Pulmonary artery endothelial cell (primary cell): ENCODE measurements at places on chromosomes 3 and 15.

DNA sequence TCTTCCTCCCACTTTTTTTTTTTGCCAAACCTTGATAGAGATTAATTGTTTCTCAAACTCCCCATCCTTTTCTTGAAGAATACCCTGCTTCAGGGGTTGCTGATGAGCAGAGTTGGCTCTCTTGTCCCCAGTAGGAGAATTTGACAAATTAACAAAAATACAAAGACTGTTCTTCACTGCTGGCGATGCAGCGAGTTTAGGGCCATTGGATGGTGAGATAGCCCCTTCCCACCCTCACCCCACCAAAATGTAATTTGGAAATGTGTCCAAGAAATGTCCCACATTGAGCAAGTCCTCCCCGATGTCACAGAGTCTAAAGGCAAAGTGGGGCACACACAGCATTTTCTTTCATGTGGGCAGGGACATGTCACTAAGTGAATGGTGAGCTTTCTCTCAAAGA lies 136.0 kb upstream of the RARB start:
- no peak for DNase-seq

DNA sequence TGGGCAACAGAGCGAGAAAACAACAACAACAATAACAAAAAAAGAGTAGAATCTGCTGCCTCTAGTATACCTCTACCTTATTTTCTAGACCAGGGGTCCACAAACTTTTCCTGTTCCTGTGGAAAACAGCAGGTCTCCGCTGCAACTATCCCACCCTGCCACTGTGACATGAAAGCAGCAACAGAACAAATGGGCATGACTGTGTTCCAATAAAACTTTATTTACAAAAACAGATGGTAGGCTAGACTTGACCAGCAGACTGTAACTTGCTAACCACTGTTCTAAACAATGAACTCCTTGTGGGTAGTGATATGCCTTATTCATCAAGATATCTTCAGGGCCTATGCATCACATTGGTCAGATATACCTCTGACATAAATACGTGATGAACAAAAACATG lies 25.3 kb downstream of the POLQ start:
- DNase-seq, result no peak

GRCh38 chr3:161035711-161036110 lies 69.4 kb downstream of the B3GALNT1 start:
- DNase-seq, result peak; percentile 20

DNA sequence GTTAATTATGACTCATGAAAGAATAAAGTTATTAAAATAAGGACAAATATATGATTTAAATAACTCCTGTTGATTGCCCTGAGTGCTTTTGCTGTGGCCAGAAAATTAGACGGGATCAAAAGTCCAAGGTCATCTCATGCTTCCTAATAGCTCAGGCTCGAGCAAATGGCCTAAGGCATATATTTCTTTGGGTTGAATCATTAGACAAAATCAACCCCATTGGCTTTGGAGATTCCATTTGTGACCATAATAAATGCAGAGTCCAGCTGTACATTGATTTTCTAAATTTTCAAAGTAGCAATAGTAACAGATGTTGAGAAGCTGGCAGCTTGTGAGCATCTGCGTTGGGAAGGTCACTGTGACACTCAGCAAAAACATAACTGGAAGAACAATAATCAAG lies 464.5 kb upstream of the TGFBR2 start:
- DNase-seq, result no peak

GRCh38 chr15:101119181-101119580 lies 132.7 kb downstream of the CHSY1 start:
- DNase-seq, result no peak

GRCh38 chr3:111577798-111578685 lies 17.1 kb downstream of the ZBED2 start:
- peak; percentile 7 for DNase-seq

GRCh38 chr3:75192146-75192616 lies 471.9 kb upstream of the FRG2C start:
- no peak for DNase-seq

- no peak for DNase-seq
Measured at GRCh38 chr15:79025201-79025600, 65.4 kb downstream of the RASGRF1 start.

DNA sequence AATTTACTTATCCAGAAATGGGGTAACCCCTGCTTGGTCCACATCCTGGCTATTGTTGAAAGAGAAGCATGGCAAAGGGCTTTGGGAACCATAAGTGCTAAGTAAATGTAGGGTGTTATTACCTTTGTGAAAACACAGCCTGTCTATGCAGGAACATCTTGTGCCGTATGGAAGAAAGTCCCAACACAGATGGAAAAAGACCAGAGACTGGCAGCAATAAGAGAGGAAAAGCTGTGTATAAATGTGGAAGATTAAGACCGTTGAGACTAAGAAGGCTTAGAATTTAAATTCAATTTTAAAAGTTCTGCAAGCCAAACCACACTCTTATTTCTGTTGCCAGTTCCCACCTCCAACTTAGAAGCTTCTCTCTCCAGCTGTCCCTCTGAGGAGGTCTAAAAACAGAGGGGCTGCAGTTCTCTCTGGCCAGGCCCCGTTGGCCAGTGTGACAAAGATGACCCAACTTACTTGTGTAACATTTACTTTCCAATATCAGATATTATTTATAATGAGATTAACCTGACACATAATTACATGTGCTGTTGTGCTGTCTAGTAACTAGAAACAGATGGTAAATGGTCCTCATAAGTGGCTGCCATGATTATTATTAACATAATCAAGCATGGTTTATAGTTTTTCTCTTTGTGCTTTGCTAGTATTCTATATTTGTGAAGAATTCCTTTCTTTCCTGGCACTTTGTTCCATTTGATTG lies 7.0 kb downstream of the MINDY4B start:
- DNase-seq, result no peak

- DNase-seq, result no peak
Measured at GRCh38 chr3:45555666-45556065, 38.9 kb upstream of the LIMD1 start.

DNA sequence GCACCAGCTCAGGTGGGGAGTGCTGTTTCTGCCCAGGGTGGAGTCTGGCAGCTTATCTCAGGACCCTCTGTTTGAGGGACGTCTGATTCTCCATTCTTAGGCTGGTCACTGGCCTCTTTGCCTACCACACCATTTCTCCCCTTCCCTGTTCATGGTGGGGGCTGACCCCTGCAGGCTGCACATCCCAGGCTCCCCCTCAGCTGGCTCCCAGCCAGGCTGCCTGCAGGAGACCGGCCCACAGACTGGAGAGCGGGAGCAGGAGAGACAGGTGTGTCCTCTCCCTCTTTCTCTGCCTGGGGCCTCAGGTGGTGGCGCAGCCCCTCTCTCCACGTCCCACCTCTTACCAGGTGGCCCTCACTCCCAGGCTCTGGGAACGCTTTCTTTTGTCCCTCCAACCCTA lies 60.8 kb downstream of the RAB11A start:
- no peak for DNase-seq

DNA sequence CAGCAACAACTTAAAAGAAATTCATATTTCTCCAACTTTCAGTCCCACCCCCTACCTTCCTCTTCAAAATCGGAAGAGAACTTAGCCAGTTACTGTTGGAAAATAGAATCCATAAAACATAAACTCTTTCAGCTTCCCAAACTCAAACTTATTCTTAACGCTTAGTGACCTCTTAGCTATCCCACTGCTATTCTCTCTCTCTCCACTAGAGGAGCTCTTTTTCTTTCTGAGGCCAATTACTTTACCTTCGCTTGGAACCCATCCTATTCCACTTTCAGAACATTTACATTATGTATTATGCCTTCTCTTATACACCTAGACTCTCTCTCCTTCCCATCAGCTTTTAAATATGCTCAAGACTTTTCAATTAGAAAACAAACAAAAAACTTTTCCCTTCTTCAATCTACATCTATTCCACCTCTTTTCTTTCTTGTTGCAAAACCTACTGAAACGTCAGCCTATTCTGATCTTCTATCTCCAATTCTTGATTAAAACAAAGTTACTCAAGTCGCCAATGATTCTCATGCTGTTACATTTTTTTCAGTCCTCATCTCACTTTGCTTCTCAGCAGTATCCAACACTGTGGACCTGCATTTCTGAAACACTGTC lies 13.4 kb upstream of the GHSR start:
- DNase-seq, result no peak

DNA sequence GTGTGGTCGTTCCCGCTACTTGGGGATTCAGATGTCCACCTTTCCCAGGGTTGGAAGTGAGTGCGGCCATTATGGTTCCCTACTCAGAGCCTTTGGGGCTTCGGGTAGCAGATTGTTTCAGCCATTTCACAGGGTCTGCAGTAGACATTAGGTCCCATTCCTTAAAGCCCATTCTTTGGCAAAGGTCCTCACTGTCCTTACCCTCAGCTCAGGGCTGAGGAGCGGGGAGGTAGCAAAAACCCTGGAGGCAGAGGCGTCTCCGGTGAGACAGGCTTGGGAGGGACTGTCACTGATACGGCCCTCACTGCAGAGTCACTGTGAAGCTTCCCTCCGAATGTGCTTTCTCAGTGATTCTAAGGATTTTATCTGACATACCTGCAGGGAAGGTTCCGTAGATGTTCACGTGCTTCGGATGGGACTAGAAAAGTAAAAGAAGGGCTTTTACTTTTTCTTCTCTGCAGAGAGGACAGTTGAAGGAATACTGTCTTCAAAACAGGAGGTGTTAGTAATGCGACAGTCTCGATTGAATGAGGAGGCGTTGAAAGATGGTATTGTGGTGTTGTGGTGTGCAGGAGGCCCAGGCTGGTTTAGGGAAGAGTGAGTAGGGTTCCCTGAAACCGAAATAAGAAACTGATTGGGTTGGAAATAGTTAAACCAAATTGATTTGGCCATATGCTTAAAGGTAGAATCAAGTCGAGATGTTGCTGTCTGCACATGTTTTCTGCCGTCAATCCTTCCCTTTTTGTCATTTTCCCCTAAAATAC lies 630 bp downstream of the ATP6V1A start:
- no peak for DNase-seq

- no peak for DNase-seq
Measured at GRCh38 chr15:85880501-85881190, 85.9 kb upstream of the KLHL25 start.

GRCh38 chr15:65089206-65089824 lies 12.8 kb downstream of the KBTBD13 start:
- DNase-seq, result no peak

- DNase-seq, result no peak
Measured at GRCh38 chr15:79562403-79562815, 130.3 kb downstream of the MINAR1 start.

DNA sequence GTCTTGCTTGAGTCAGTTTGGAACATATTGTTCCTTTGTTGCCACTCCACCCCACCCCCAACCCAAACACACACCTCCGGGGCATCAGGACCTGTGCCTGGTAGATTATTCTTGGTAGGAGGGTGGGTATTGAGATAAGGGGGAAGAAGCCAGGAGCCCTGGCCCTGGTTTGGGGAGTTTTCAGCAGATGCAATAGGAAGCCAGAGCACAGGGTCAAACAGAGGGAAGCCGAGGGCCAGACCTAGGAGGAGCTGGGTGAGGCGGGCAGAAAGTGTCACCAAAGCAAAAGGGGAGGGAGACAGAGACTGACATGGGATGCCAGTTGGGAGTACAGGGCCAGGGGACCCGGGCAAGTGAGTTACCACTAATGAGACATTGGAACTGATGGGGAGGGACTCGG lies 163.1 kb downstream of the RPLP1 start:
- DNase-seq, result no peak

DNA sequence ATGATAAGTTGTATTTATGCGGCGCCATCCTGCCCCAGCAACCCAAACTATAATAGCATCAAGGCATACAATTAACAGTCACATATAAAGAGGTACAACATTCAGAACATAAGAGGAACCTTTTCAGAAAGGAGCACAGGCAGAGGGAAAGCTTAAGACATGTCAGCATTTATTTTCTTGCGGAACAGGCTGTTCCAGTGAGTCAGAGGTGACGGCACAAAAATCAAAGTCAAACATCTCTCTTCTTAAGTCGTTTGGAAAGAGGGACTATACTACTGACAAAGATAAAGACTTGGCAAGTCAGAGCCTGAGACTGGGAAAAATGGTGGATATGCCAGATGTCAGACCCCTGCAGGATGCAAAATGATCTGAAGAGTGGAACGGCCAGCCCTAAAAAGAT lies 128.4 kb downstream of the CTNNB1 start:
- no peak for DNase-seq

DNA sequence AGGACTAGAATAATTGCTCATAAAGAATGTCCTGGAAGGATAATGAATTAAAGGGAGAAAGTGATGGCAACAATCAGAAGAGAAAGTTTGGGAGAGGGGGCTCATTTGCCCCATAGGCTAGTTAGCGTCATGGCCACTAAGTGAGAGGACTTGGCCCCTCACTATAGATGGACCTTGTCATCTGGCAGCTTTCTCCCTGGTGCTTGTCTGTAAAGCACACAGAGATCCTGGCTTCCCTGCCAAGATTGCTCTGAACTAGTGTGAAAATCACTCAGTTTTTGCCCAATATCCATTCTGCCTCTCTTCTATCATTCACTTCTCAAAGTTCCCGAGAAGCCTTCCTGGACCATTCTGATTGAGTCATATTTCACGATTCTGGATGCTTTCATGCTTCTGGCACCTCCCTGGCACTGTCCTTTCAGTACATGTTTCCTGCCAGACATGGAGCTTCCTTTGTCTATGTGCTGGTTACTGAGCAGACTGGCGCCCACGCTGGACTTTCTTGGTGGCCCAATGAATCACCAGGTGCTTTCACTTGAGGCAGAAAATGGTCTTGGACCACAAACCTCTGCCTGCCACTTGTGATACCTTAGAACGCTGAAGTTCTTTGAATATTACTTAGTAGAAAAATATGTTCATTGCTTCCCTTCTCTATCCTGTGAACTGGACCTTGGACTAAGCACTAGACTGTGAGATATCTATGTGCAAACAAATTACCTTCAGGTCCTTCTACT lies 709.6 kb upstream of the CFAP20DC start:
- DNase-seq, result no peak

- DNase-seq, result peak; percentile 63
Measured at GRCh38 chr3:127768346-127769008, 53.8 kb downstream of the MGLL start.

DNA sequence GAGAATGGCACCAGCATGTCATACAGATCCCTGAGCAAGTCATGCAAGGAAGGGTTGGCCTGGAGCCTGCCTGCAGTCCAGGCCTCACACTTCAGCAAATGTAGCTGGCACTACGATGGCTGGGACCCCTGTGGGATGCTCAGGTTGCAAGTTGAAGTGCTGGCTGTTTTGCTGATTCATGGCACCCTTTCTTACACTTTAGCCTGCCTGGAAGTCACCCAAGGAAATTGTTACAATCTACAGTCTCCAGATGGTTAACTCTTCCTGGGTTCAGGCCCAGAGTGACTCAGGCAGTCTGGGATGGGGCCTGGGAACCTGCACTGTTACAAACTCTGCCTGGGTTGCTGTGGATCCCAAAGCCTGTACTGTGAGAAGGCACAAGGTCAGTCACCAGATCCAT lies 91.0 kb upstream of the SLC6A11 start:
- no peak for DNase-seq

DNA sequence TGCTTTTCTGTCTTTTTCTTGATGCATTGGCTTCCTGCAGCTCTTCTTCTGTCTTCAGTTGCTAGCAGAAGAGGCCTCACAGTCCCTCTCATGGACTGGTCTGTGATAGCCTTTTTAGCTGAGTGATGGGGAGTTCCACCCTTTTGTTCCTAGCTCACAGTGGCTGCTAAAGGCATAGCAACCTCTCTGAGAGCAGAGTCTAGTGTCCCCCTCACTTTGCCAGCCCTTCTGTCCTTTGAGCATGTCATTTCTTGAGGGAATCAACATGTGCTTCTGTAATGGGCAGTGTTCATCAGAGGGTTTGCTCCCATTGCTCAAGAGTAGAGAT lies 44.4 kb downstream of the GAP43 start:
- no peak for DNase-seq
